ENCODE measurements at places on chromosomes 13 and 19.

DNA sequence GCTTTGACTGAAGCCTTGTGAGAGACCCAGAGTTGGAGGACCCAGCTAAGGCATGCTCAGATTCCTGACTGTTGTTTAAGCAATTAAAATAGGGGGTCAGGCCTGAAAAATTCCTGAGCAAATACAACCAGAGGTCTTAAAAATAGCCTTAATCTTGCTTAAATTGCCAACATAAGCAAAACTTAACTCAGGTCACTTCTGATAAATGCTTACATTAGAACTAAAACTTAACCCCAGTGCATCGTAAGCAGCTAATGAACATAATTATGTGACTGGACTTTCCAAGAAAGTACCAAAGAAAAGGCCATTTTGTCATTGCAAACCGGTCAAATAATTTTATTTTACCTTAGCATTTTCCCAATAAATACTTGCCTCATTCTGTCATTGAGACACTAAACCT, 294.5 kb downstream of the ENOX1 start:
- DNase-seq = no peak

DNA sequence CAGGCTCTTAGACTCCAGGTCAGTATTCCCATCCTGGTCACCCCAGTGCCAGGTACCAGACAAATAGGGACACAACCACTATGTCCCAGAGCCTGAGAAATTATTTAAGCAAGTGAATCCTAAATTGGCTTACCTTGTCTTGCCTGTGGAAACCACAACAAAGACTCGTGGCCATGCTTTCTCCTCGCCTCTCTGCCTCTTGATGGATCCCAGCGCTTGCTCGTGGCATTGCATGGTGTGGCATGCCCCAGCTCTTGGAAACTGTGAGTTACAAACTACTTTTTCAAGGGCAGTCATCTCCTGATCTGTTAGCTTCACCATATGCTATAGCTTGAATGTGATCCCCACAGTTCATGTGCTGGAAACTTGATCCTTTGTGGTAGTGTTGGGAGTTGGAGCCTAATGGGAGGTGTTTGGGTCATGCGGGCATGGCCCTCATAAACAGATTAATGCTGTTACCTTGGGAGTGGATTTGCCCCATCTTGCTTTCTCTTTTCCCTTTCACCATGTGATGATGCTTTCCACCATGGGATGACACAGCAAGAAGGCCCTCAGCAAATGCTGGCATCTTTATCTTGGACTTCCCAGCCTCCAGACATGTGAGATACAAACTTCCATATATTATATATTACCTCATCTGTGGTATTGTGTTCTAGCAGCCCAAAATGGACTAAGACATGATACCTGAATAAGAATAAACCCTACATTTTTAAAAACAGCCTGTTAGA, 31.2 kb downstream of the SPRYD7 start:
- no peak for DNase-seq

DNA sequence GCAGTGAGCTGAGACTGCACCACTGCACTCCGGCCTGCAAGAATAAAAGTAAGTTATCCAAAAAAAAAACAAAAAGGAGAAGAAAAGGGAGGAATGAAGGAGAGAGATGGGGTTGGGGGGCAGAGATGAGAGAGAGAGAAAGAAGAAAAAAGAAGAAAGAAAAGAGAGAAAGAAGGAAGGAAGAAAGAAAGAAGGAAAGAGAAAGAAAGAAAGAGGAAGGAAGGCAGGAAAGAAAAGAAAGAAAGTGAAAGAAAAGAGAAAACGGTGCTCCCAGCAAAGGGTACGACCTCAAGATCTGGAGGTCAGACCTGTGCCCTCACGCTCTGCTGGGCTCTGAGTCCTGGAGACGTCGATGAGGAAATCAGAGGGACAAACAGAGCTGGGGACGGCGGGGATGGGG, 3.7 kb downstream of the A1BG start:
- DNase-seq = no peak

- peak; percentile 73 for DNase-seq
Observed at GRCh38 chr19:21082011-21082975, at the start of gene ZNF714. TSS of gene ZNF714 (plus strand) at chr19:21082203. CDS start at chr19:21098269, 16,066 bp downstream.

GRCh38 chr13:111115965-111116521, 933 bp downstream of the ARHGEF7 start:
- peak; percentile 34 for DNase-seq

DNA sequence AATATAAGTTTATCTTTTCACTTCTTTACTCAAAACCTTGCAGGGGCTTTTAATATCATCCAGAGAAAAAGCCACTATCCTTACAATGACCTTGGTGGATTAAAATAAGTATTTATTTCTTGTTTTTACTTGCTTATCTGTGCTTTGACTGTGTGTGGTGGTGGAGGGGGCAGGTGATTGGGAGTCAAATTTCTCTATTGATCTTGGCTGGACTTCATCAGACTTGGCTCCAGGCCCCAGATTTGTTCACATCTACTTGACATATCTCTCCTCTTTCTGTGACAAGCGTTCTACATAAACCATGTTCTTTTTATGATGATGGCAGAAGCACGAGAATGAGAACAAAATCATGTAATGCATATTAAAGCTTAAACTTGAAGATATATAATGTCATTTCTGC, 670.8 kb downstream of the PCDH17 start:
- no peak for DNase-seq

DNA sequence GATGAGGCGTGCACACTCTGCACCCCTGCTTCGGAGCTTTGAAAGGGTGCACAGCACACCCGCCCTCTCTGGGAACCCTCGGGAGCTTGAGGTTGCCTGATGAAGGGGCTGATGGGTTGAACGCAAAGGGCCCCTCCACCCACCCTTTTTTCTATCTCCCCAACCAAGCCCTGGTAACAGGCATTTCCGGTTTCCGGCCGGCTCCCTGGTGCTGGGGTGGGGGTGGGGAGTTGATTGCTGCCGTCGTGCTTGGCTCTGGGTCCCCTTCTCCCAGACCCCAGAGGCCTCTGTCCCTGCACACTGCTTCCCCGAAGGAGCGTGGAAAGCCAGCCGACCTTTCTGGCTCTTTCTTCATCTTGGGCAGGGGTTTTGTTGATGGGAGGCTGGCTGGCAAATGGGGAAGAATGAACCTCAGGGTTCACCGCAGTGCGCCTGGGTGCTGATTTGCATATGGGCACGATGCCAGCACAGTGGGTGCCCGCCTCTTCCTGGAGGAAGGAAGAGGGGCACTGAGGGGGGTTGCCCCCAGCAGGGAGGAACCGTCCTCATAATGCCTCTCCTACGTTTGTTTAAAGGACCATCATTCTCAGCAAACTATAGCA, 29.1 kb downstream of the VAV1 start:
- DNase-seq = peak; percentile 1

GRCh38 chr19:14091813-14092462, 1.4 kb upstream of the SAMD1 start:
- no peak for DNase-seq

- peak; percentile 39 for DNase-seq
Observed at GRCh38 chr13:83499286-83499685, 383.0 kb downstream of the SLITRK1 start.

DNA sequence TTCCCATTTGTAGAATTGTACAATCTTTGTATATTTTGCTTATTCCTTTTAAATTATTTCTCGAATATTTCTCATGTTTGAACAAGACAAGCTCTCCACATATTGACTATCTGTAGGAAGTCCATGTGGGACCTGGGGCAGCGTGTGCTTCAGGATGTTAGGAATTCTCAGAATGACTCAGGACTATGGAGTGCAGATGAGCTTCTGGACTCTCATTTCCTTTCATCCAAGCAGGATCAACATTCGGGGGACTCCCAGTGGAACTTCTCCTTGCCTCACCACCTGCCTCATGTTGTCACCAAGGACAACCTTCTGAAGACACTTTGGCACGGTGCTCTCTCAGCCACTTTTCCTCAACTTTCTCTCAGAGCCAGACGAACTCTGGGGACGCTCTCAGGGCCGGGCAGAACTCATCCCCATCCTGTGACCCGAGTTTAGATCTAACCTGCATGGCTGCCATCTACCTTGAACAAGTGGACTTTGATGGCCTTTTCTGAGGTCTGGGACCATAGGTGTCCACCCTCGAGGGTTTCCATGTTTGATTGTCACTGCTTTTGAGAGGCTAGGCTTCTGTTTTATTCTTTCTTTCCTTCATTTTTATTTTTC, 441.7 kb downstream of the IRS2 start:
- DNase-seq = peak; percentile 76

- DNase-seq = peak; percentile 58
Observed at GRCh38 chr13:105220063-105220462, 1315.4 kb downstream of the EFNB2 start.

DNA sequence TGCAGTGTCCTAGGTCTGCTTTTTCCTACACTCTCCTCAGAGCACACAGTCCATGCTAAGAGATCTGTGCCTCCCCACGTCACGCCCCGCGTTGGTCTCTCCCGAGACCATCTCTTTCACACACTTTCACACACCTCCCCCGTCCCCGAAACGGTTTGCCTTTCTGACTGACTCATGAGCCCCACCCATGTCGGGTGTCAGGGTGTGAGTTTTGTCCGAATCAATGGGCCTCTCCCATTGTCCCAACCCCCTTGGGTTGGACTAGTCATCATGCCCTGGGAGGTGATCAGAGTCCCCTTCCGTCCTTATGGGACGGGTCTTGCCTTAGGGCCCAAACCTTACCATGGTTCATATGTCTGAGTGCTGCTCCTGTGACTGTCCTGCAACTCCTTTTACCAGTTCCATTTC, 214.0 kb upstream of the HTR2A start:
- no peak for DNase-seq

- no peak for DNase-seq
Observed at GRCh38 chr13:46102255-46102605, 2.6 kb downstream of the CPB2 start.

- no peak for DNase-seq
Observed at GRCh38 chr13:79290595-79291244, 115.3 kb downstream of the RBM26 start.

- no peak for DNase-seq
Observed at GRCh38 chr13:78540058-78540457, 63.3 kb downstream of the POU4F1 start.

- DNase-seq = no peak
Observed at GRCh38 chr13:111338841-111339240, 18.4 kb downstream of the TEX29 start.

GRCh38 chr19:8017808-8018207, 12.4 kb upstream of the ELAVL1 start:
- no peak for DNase-seq

DNA sequence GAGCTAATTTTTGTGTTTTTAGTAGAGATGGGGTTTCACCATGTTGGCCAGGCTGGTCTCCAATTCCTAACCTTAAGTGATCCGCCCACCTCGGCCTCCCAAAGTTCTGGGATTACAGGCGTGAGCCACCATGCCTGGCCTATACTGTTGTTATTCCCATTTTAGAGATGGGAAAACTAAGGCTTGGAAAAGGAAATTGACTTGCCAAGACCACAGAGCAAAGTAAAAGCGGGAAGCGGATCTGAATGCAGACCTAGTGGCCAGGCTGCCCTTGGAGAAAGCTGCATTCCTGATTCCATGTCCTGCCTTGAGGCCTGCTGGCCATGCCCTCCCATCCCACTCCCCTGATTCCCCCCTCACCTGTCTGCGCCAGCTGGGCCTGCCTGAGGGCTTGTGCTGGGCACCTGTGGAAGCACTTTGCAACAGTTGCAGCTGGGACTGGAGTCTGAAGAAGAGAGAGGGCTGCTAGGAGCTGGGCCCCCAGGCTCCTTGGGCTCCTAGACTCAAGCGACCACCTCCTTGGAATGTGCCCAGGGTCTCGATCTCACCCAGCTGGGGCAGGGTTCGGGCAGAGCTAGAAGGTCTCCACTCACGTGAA, 5.7 kb downstream of the PALM3 start:
- DNase-seq = no peak

DNA sequence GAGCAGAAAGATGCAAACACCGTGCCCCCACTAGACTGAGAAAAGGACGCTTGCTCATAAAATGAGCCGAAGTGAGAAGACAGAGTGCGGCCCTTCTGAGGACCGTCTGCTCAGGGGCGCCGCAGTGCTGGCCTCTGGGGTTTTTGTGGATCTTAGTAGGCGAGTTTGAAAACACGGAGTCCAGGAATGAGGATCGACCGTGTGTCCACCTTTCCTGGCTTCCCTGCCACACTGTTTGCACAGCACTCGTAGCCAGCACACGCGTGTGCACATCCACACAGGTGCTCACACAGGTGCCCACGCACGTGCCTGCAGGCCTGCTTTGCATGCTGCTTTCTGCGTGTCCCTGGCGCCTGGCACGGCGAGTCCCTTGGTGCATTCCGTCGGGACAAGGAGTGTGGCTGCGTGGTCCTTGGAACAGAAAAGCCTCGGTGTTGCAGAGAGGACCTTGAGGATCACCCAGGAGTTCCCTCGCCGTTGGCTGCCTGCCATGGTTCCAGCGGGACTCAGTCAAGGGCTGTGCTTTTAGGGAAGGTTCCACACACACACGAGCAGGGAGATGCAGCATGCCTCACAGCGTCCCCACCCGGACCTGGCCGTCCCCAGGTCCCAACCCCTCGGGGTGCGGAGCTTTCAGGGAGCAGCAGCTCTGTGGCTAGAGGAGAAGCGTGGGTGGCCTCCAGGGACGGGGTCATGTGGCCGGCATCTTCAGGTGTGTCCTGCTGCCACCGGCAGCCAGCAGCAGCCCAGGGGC, 10.1 kb upstream of the ZNF554 start:
- DNase-seq = no peak

DNA sequence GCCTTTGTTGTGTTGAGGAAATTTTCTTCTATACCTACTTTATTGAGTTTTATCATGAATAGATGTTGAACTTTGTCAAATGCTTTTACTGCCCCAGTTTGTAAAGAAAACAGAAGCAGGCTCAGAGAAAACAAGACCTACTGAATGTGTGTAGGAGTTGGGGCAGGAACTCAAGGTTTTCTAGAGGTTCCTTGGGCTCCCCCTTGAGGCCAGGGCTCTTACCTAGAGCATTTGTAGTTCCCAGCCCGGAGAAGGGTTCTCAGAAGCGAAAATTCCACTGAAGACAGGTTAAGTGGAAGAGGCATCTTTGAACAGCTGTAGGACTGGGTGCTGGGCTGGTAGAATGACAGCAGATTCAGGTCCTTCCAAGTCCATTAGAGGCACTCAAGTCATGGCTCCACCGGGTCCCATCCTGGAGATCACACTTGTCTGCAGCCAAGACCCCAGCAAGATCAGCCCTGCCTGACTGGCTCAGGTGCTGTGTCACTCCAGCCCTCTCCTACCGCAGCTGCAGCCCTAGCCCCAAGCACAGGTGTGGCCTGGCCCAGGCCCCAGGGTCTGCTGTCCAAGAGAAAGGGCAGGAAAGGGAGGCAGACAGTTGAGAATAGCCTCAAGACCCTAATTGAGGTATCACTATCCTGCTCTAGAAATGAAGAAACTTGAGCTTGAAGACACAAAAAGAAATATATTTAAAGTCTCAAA, 425.5 kb downstream of the PCDH20 start:
- DNase-seq = no peak

GRCh38 chr19:4539693-4540581, at the start of gene LRG1:
TSS of gene LRG1 (minus strand) at chr19:4540036. CDS start at chr19:4540013, 23 bp downstream.
- no peak for DNase-seq

- DNase-seq = peak; percentile 85
Observed at GRCh38 chr13:74128156-74128767, 5.9 kb downstream of the KLF12 start.

DNA sequence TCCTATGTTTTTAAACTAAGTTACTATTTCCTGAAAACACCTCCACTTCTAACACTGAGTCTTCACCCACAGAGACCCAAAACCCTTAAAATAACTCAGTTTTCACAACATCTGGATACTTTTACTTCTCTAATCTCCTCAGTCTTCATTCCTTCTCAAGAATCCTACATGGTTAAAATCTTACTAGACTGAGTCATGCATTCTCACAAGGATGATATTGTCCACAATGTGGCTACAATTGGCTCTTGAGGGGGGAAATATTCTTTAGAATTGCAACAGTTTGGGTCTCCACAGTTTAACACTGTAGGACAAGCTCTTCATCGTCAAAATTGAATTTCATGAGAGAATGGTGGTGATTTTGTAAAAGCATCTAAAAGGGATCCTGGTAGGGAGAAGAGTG, 397.1 kb downstream of the SLITRK5 start:
- peak; percentile 61 for DNase-seq
